ENCODE measurements at places on chromosomes 12 and 14.
A peak's percentile ranks its signal among the peaks of the same experiment; 100 is the strongest.

DNA sequence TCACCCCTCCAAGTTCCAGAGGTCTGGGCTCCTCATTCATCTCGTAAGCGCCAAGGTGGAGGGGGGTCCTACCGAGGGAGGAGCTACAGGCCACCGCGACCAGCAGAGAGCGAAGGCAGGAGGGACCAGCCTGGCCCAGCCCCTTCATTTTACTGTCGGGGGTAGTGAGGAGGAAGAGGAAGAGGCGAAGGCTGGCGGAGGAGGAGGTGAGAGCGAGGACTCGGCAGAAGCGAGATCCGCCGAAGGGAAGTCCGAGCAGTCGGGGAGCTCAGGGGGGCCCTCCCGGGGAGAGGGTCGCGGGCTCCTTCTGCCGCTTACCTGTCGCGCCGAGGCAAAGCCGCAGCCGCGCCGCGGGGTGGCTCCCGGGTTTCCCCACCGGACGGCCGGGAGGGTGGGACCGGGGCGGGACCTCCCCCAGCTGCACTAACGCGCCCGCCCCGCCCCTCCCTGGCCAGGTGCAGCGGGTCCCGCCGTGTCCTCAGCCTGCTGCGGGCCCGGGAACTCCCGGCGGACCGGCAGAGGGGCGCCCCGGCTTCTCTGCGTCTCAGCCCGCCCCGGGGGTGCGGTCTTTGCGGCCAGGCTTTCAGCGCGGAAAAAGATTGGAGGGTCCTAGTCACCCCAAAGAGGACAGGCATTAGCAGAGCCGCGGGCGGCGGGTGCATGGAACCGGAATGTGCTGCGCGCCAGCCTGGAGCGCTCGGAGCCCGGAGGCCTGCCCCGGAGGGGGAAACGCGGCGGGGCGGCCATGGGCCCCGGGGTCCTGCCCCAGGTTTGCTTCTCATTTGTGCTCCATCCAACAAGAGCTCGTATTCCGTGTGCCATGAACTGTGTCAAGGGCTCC, at the start of gene GALNT6:
Gene GALNT6, minus strand, starts transcription at position 124 of the 841 bp plus-strand sequence. CDS start 11,625 bp downstream, outside the sequence.
- peak; percentile 76 for DNase-seq

DNA sequence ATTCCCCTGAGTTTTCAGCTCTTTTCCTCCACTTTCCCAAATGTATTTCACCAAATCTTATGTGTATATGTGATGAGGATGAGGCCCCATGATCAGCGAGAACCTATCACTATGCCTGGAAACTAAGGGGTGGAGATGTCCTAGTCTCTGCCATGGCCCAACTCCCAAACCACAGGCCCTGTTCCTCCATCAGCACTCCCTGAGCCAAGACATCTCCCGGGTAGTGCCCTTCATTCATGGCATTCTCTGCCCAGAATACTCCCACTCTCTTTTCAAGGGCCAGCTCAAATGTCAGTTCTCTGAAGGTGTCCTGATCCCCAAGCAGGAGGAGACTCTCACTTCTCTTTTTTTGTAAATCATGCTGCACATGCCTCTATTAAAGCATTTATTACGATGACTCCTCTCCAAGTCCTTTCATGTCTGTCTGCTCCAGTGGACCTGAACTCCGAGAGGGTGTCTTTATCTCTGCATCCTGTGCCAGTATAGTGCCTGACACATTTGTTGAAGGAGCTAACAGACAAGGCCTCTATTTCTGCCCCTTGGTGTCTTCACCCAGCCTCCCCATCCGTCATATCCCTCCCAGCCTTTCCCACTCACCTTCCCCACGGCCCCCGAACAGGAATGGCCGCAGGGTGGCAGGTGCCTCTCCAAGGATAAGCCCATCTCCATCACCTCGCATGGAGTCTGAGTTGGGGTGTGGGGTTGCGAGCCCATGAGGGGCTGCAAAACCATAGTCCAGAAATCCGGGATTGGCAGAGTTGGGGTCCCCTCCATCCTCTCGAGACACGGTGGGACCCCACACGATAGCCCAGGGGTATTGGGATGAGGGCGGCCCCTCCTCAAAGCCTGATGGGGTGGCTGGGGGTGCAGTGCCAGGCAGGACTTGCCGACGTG, 3.7 kb downstream of the PIANP start:
- peak; percentile 29 for DNase-seq

- DNase-seq: no peak
Observed at GRCh38 chr14:50388256-50388931, 8.3 kb downstream of the CDKL1 start.

- DNase-seq: no peak
Observed at GRCh38 chr12:126419131-126419530, 1353.9 kb downstream of the AACS start.

- no peak for DNase-seq
Observed at GRCh38 chr14:104085889-104086201, 345 bp downstream of the ASPG start.

- no peak for DNase-seq
Observed at GRCh38 chr12:47155457-47156166, 75.9 kb upstream of the AMIGO2 start.

GRCh38 chr12:9607716-9608115, at the start of gene KLRB1:
KLRB1 (minus strand) TSS chr12:9607916; CDS start chr12:9607839, 77 bp downstream.
- no peak for DNase-seq

All from CD4-positive, alpha-beta T cell treated with Interferon gamma for 1 hour (primary cell).